ENCODE measurements at places on chromosomes 5 and 9.
A peak's percentile ranks its signal among the peaks of the same experiment; 100 is the strongest.

DNA sequence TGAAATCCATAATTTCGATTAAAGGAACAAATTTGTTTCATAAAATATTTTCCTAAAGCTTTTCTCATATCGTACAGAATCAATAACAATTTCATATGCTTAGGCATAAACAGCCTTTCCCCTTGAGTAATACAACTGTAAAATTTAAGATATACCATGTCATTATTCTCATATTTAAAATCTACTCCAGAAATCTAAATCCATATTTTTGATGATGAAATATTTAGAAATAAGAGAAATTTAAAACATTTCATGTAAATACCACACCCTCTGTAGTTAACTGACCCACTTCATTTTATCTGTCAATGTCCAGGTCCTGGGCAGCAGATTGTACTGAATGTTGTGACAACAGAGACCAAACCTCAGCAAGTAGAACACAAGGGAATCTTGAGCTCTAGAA, 5.1 kb downstream of the POC5 start:
- no peak for DNase-seq

DNA sequence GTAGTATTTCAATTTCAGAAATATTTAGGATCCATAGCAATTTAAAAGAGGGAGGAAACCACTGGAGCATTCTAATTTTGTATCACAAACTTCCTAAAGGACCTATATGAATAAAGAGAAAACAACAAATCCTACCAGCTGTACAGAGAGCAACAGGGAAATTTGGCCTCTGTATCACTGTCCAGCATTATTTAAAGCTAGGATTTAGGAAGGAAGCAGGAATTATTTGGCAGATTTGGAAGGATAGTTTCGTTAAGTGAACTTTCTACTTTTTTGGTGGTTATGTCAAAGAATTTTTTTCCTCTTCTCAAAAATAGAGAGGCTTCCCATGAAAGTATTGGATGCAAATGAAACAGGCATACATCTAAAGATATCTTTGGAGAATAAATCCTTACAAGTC, 269.7 kb downstream of the RAB3C start:
- DNase-seq, result no peak

GRCh38 chr5:14810282-14810681, 61.3 kb downstream of the ANKH start:
- no peak for DNase-seq

DNA sequence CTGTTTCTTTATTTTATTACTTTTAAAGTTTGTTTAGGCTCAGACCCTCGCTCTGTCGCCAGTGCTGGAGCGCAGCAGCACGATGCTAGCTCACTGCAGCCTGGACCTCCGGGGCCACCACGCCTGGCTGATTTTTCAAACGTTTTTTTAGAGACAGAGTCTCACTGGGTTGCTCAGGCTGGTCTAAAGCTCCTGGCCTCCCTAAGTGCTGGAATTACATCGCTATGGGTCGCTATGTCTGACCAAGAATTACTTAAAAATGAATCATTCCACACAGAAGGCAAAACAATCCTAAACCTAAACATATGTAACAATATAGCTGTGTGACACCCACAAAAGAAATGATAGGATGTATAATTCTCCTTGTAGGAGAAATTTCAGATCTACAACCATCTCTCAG, 86.9 kb upstream of the SIMC1 start:
- no peak for DNase-seq

- no peak for DNase-seq
Measured at GRCh38 chr5:69086206-69086605, 7.6 kb upstream of the SLC30A5 start.

DNA sequence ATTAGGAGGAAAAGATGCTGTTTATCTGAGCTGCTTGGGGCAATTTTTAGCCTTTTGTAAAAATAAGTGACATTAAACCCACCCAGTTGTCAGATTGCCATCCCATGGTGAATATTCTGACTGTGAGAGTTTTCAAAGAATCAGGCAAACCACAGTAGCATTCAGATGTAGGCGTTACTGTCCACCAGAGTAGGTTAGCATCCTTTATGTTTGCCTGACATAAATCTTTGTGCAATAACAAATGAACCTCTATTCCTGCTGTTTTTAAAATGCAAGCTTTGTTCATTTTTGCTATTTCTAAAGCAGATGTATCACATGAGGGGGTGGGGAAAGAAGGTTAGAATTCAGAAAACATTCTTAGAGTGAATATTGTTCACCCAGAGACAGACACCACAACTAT, 427.8 kb downstream of the CDH9 start:
- no peak for DNase-seq

DNA sequence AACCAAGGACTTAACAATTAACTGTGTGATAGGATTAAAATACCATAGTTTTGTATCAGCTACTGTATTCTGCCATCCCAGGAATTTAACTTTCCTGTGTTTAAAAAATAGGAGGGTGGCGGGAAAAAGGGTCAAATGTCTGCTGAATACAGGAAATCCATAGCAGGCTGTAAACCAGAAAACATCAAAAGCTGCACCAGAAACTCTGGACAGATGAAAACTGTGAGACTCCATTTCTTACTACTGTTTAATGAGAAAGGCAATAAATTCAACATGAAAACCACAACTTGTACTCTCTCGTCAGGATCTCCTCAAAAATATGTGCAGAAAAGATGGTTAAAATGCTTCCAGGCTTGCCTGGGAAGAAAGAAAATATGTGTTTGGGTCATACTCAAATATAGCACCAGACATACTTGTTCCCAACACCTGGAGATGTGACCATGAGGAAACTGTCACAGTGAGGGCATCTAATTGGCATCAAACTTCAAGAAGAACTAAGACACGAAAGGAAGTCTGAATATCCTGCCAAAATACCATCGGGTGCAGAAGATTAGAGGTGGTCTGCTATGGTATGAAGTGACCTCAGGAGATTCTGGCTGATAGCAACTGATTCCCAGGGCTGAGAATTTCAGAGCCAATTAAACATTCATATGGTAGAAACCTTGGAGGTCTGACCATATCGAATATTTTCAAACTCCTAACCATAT, 164.7 kb upstream of the TARS1 start:
- DNase-seq, result no peak

DNA sequence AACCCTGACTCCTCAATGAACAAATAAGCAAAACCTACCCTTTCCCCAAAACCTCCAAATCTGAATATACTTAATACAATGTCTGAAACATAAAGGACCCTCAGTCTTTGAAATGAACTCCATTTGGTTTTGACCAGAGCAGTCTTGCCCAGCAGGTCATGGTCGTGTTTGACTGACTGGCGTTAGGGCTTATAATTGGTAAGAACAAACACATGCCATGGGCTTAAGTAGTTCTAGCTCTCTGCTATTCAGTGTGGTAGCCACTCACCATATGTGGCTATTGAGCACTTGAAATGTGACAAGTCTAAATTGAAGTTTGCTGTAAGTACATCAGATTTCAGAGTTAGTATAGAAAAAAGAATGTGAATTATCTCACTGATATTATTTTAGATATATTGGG, 42.1 kb downstream of the LRRTM2 start:
- DNase-seq, result no peak

- no peak for DNase-seq
Measured at GRCh38 chr5:53820119-53820801, 259.8 kb downstream of the NDUFS4 start.

DNA sequence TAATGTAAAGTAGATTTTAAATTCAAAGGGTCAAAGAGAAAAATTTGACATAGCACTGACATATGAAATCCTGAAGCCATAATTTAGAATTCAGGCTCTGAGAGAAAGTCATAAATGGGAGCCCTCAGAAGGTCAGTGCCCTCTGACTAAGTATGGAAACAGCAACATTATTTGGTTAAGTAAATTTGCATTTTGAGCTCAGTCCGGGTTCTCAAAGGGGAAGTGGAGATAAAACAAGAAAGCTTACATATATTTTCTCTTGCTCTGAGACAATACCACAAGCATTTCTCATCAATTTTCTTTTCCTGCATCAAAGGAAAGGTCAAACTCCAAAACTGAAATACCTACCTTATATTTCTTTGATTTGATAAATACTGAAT, 348.0 kb downstream of the SEMA5A start:
- no peak for DNase-seq

DNA sequence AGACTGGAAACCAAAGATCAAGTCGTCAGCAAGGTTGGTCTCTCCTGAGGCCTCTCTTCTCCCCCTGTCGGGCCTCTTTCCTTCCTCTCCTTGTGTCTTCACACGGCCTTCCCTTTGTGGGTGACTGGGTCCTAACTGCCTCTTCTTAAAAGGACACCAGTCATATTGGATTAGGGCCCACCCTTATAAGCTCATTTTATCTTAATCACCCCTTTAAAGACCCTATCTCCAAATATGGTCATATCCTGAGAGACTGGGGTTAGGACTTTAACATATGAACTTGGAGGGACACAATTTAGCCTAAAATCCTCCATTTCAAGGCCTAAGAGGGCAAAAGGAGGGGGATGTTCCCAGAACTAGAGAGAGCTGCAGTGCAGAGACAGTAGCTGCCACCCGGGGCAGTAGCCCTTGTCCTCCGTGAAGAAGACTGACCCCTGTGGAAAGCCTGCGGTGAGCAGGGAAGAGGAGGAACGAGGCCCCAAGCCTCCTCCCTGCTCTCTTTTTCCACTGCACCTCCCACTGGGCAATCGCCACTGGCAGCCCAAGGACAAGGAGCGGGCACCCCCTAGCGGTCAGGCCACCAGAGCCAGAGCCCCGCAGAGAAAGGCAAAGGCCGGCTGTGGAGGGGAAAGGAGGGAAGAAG, 34.9 kb downstream of the CFAP90 start:
- peak; percentile 69 for DNase-seq

- DNase-seq, result no peak
Measured at GRCh38 chr5:98599016-98599415, 174.4 kb upstream of the RGMB start.

GRCh38 chr5:43636076-43636475, 33.1 kb downstream of the NNT start:
- DNase-seq, result no peak

GRCh38 chr5:72129725-72130124, 22.4 kb downstream of the MAP1B start:
- no peak for DNase-seq

DNA sequence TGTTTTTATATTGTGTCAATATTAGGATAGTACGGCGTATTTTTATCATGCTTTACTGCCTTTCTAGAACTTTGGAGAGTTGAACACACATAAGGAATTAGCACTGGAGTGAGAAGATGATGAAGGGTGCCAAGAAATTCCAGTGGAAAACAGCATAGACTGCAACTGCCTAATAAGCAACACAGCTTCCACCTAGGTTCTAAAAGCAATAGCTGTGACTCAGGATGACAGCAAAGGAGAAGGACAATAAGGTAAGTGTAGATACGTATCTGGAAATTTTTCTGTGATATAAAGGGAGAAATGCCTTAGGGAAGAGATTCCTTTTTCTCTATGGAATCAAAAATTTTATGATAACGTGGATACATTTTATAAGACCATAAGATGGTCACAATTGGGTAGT, 7.4 kb downstream of the PTPRD start:
- DNase-seq, result no peak

- no peak for DNase-seq
Measured at GRCh38 chr5:14635656-14636055, 28.9 kb upstream of the OTULIN start.

DNA sequence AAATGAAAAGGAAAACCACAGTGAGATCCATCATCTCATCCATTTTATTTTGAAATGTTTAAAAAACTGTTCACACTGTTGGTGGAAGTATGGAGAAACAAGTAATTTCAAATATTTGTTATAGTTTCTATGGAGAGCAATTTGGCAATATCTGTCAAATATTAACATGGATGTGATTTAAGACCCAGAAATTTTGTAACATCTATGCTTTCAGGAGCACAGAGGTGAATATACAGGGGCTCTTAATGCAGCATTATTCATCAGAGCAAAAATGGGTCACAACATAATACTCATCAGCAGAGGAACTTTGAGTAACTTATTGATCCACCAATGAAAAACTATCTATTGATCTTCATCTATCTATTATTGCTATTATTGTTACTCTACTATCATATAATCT, 31.4 kb upstream of the SPATA31C2 start:
- DNase-seq, result no peak

- no peak for DNase-seq
Measured at GRCh38 chr9:33697171-33697570, 98.2 kb upstream of the PRSS3 start.

DNA sequence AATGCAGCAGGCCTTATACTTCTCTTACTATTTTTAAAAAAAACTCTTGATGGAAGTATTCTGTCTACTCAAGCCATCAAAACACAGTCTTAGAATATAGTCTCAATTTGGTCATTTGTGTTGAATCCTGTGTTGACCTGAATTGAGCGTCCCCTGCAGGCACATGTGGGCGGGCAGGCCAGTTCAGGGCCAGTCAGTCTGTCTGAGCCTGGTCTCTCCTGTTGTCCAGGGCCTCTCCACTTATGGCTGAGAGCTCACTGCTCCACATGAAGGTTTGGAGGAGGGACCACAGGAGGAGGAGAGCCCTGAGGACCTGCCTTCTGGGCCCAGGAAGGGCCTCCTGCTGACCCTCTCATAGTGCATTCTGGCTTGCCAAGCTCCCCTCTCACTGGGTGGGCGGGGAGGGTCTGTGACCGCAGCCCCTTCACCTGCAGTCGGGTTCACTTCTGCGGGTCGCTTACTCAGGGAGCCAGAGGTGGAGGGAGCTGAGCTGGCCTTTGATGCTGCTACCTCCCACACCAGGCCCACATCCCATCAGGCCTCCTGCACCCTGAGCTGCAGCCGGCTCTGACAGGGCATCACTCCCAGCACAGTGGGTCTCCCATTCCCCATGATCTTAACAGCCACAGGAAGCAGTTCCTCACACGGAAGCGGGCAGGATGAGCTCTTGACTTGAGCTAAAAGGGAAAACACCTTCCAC, 178.2 kb upstream of the S1PR3 start:
- no peak for DNase-seq

DNA sequence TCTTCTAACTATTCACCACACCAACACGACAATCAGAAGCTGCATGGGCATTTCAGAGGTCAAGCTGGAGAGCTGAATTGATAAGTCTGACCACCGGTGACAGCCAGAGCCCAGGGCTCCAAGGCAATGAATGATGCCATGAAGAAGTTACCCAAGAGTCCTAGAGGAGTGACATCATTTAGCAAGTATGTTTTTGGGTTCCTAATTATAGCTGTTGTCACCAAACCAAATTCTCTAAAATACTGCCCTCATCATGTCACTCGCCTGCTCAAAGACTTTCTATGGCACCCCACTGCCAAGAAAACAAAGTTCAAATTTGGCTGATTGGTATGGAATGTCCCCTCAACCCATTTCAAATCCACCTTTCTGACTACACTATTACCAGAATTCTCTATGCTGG, 235.1 kb downstream of the SPOCK1 start:
- no peak for DNase-seq

DNA sequence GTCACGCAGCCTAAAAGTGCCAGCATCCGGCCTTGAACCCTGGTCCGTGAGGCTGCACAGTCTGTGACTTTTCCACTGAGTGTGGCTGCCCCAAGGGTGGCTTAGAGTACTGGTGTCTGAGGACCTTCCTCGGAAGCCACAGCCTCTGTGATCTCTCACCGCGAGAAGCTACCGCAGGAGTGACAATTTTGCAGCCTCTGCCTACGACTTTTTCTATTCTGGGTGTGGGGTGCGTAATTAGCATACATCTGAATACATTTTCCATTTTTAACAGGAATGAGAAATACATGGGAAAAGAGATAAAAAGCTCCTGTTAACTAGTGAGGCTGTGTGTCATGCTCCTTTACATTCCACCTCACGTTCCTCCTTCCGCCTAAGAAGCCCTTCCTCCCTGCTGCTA, 48.3 kb upstream of the HRH2 start:
- no peak for DNase-seq
